ENCODE measurements at places on chromosomes 6 and 20.

GRCh38 chr6:1709234-1709641 is 99.5 kb downstream of the FOXC1 start:
- no peak for DNase-seq

DNA sequence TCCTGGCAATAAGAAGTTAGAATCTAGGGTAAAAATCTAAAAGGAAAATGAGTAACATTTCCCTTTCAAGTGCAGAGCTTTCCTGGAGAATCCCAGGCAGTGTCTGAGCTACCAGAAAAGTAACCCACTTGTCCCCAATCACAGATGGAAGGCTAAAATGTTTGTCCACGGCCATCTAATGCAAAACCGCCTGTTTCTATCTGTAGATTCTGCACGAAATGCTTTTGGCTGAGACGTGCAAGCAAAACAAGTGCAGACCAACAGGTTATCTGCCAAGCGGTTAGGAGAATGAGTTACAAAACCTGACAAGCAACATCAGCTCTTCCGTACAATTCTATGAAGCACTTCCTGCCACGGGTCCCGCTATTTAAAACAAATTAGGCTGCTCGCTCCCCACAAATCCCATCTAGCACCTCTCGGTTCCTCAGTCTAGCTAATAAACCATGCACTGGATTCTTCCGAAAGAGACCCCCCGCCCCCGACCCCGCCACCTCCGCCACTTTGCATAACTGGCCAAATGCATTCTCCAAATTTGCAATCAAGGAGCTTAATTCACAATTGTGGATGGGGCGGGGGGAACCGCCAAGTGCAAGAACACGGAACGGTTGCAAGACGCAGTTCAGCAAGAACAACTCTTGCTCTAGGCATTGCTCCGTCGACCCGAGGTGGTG is 1.4 kb downstream of the ELOVL5 start:
- DNase-seq, result peak; percentile 49

- no peak for DNase-seq
Observed at GRCh38 chr20:549722-550496, 6.3 kb upstream of the CSNK2A1 start.

GRCh38 chr20:25319241-25320034 is 71.2 kb downstream of the ABHD12 start:
- no peak for DNase-seq

GRCh38 chr20:46174469-46175126 is 56.5 kb downstream of the CD40 start:
- peak; percentile 65 for DNase-seq

DNA sequence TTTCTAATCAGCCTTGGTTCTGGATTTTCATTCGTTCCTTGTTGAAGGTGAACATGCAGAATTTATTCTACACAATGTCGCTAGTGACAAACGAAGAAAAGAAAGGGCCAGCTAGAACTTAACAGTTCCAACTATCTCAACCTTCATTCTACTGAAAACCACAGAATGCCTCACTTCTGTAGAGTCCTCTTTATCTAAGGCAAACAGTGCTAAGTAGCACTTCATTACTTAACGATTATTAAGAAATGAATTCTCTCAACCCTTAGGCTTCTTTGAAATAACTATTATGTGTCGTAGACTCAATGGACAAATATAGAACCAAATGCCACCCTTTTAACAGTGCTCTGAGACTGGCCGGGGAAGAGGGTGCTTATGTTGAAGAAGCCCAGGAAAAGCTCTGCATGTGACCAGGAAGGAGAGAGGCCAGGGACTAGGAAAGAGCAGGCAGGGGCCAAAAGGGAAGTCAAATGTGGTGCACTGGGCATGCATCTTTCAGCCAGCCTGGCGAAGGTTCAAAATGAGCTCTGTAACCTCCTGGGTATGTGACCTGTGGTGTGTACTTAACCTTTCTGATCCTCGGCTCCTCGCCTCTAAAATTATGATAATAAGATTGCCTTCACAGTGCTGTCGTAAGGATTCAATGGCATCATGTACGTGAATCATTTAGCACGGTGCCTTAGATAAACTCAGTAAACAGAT is 55.4 kb upstream of the BMP2 start:
- DNase-seq, result peak; percentile 23

- no peak for DNase-seq
Observed at GRCh38 chr6:39853604-39854003, 61.4 kb downstream of the DAAM2 start.

DNA sequence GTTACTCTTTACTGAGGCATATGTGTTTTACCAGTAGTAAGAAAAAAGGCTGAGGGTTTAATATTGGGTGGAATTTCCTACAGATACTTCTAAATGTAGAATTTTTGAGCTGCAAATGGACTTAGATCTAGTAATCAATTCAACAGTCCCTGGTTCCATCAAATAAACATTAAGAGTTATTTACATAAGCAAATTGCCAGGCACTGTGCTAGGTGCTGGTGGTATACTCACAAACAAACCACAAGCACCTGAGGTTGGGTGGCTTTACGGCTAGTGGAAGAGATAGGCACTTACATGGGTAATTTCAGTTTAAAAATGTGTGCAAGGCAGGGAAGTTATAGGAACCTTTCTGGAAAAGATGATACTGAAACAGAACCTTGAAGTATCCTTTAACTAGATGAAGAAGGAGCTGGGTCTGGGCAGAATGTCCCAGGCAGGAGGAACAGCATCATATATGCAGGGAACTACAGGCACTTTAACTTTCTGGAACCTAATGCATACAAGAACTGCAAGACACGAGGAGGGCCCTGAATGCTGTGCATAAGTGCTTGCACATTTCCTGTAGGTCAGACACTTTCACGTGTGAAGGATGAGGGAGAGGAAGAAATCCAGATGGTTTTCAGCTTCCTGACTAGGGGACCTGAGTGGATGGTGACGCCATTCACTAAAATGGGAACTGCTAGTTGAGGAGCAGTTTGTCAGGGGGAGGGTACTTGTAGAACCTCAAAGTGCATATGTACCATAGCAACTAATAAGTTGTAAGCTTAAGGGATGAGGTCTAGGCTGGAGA is 4.5 kb downstream of the CCN6 start:
- DNase-seq, result no peak

DNA sequence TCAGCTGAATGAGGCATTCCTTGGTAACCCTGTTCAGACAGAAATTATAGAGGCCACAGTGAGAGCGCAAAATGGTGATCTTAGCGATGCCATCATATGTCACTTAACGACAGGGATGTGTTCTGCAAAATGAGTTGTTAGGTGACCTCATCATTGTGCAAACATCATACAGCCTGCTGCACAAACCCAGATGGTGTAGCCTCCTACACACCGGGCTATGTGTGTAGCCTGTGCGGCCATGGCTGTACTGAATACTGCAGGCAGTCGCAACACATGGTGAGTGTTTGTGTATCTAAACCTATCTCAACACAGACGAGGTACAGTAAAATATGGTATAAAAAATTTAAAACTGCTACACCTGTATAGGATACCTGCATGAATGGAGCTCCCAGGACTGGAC is 234.1 kb upstream of the PMEPA1 start:
- DNase-seq, result no peak

GRCh38 chr20:1629321-1629720 is 9.5 kb upstream of the SIRPB1 start:
- no peak for DNase-seq

- peak; percentile 90 for DNase-seq
Observed at GRCh38 chr20:52494244-52494643, 302.7 kb upstream of the ZFP64 start.

GRCh38 chr6:116022841-116023445 is 37.7 kb downstream of the FRK start:
- DNase-seq, result peak; percentile 22

- DNase-seq, result no peak
Observed at GRCh38 chr20:35502352-35502751, 27.1 kb downstream of the C20orf173 start.

- DNase-seq, result no peak
Observed at GRCh38 chr6:37709250-37709931, 11.7 kb upstream of the MDGA1 start.

DNA sequence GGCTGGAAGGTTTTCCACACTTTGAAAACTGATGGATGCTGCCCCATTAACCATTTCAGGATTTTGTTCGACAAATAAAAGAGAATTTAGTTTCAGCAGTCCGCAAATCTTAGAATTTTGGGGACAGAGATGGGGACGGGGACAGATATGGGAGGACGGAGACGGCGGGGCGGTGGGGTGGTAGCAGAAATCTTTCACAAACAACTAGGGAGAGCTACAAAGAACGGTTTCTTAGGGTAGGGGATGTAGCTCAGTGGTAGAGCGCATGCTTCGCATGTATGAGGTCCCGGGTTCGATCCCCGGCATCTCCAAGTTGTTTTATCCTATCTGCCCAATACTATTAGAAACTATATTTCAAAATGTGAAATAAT is 15.1 kb downstream of the HMGN4 start:
- DNase-seq, result peak; percentile 84

DNA sequence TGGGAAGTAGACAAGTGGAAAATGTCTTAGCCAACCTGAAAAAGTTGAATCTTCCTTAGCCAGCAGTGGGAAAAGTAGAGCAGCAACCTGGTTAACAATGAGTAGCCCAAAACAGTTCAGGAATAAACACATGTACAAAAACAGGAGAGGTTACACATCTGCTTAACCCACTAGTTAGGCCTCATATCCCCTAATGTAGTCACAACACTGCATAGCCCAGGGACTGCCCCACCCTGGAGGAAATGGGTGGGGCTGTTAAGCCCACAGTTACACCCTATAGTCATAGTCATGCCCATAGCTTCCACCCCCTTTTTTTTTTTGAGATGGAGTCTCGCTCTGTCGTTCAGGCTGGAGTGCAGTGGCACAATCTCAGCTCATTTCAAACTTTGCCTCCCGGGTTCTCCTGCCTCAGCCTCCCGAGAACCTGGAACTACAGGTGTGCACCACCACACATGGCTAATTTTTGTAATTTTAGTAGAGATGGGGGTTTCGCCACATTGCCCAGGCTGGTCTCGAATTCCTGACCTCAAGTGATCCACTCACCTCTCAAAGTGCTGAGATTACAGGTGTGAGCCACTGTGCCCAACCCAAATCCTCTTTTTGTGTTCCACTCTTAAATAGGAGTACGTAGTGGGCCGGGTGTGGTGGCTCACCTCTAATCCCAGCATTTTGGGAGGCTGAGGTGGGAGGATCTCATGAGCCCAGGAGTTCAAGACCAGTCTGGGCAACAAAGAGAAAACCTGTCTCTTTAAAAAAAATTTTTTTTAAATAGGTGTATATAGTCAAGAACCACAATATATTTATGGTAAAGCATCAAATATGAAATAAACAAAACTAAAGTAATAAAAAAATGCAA is 24.5 kb downstream of the ILRUN start:
- DNase-seq, result peak; percentile 85

- DNase-seq, result no peak
Observed at GRCh38 chr20:22438926-22439325, 145.4 kb downstream of the FOXA2 start.

DNA sequence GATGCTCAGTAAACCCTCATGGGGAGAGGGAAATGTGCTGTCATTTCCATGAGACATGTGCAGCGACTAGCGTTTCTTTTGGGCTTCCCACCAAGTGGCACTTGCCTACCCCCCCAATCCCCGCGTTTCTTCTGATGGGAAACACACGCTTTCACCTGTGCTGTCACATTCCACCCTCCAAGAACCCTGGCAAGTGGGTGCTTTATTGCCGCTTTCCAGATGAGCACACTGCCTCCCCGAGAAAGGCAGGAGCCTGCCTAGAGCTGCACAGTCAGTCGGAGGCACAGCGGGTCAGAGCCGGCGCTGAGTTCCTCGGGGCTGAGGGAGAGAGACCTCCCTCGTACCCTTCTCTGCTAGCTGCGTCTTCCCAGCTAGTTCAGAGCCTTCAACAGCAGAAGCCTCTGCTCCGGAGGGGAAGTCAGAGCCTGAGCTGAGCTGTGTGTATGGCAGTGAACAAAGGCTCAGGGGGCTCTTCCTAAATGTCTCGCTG is 12.3 kb upstream of the CCDC167 start:
- no peak for DNase-seq

GRCh38 chr6:22828179-22829062 is 259.1 kb downstream of the HDGFL1 start:
- peak; percentile 99 for DNase-seq

GRCh38 chr6:85421972-85422371 is 27.9 kb upstream of the NT5E start:
- no peak for DNase-seq

- DNase-seq, result no peak
Observed at GRCh38 chr6:38221251-38221650, 401.7 kb downstream of the ZFAND3 start.

GRCh38 chr6:112665815-112666214 is 318.7 kb downstream of the RFPL4B start:
- DNase-seq, result peak; percentile 67

- no peak for DNase-seq
Observed at GRCh38 chr20:46553926-46554325, 3.5 kb upstream of the OCSTAMP start.

GRCh38 chr6:85494547-85495536 is 45.0 kb downstream of the NT5E start:
- no peak for DNase-seq

GRCh38 chr6:136672144-136672543 is 120.1 kb downstream of the MAP3K5 start:
- no peak for DNase-seq

DNA sequence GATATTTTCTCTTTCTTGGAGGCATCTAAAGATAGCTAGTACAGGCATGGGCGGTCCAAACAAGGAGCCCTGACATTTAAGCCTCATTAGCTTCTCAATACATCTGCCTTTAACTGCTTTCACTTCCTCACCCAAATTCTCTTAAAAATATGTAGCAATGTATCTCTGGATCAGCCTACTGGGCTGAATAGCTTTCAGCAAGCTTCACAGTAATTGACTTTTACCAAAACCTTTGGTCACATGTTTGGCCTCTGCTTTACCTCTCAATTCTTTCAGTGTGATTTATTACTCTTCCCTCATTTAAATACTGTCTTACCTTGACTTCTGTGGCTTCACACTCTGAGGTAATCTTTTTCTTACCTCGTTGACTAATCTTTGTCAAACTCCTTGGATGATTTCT is 1618.1 kb downstream of the GRIK2 start:
- DNase-seq, result no peak

GRCh38 chr20:45308117-45308778 is at the start of gene MATN4:
Gene MATN4, minus strand, starts transcription at chr20:45308299. Its CDS starts 2,717 bp downstream, at chr20:45305582.
- no peak for DNase-seq

DNA sequence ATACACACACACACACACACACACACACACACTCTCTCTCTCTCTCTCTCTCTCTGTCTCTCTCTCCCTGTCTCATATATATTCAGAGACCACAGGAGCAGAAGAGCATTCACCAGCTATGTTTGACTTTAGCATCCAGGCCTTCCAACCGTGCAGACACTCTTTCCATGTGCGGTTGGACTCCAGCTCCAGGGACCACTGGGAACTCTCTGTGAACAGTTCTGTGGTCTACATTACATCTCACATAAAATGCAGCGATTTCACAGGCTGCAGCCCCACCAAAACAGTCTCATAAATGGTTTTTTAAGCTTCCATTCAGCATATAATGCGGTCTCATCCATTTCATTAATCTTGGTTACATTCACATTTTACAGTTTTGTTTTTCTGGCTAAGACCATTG is 508.4 kb upstream of the SULF2 start:
- no peak for DNase-seq
